Substantia nigra (tissue), 51 donors: ENCODE measurements at places on chromosomes 13 and 19.
A peak's percentile ranks its signal among the peaks of the same experiment; 100 is the strongest.

DNA sequence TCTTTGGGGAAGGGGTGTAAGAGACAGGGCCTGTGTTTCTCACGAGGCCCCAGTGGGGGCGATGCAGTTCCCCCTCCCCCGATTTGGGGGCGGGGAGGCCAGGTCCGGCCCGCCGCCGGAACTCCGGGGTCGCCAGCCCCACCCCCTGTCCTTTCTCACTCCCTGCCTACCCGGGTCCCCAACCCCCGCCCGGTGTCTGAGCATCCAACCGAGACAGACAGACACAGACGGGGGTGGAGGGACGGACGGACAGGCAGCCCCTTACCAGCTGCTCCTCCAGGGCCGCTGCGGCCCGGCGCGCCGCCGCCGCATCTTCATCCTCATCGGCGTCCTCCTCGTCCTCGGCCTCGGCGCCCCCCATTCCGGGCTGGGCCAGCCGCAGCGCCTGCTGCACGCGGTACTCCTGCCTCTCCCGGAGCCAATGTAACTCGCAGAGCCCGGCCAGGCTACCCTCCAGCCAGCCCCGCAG, 397 bp downstream of the DACT3 start:
- peak; percentile 50 for DNase-seq

GRCh38 chr19:53870485-53870844, 2.8 kb downstream of the MYADM start:
- DNase-seq, result no peak

DNA sequence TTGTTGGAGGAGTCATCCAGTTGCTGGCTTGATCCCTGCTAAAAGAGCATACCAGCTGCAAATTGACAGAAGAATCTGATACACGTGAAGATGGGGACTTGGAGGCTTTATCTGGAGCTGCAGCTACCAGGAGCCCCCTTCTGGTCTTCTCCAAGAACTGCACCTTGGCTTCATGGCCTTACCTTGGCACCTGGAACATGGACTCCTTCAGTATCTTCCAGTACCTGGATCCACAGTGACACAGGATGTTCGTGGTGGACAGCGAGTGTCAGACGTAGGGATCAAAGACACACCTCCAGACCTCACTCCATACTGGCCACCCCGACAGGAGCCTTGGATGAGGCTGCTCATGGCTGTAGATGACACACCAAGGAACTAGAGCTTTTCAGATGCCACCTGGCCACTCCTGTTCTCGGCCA, 9.9 kb upstream of the ACSBG2 start:
- no peak for DNase-seq

DNA sequence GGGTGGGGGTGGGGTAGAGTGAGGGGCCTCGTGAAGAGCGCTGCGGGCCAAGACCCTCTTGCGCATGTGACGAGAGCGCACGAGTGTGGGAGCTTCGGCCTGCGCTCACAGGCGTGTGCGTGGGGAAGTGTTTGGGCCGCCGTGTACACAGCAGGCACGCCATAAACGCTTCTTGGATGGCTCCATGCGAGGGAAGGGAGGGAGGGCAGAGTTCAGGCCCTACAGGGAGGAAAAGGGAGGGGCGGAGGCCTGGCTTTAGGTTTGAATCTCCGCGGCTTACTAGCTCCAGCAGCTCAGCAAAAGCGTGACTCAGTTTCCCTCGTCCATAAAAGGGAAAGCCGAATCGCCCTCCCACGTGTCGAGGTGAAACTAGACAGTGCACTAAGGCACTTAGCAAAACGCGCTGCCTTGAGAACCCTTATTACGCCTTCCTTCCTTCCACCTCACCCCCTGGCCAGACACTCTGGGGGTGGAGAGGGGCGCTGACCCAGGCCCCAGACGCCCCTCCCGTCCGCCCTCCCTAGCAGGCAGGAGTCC, 12.5 kb downstream of the GADD45B start:
- no peak for DNase-seq

GRCh38 chr19:46341937-46342336, 5.0 kb upstream of the PPP5C start:
- DNase-seq, result no peak

DNA sequence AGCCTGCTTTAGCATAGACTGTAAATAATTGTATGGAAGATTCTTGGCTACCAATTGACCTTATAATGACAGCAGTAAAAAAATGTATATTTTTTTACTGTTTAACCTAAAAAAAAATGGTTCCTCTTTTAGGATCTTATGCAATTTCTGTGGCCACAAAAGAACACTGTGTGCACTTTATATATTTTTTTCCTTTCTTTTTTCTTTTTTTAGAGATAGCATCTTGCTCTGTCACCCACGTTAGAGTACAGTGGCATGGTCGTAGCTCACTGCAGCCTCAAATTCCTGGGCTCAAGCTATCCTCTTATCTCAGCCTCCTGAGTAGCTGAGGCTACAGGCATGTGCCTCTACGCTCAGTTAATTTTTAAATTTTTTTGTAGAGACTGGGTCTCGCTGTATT, 6.1 kb downstream of the FLT3 start:
- no peak for DNase-seq

DNA sequence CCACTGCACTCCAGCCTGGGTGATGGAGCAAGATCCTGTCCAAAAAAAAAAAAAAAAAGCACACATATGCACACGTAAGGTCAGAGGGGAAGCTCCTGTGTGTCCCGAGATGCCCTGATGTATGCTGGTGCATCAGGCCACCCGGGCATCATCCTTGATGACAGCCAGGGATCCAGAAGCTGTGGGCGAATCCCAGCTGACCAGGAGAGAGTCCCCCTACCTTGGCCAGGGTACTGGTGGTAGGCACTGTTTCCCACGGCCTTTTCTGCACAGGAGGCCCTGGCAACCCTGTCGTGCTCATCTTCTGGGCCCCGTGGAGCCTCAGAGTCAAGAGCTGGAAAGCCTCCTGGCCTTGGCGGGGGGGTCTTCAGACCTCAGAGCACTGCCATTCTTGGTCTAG, 14.0 kb downstream of the MYDGF start:
- DNase-seq, result no peak

DNA sequence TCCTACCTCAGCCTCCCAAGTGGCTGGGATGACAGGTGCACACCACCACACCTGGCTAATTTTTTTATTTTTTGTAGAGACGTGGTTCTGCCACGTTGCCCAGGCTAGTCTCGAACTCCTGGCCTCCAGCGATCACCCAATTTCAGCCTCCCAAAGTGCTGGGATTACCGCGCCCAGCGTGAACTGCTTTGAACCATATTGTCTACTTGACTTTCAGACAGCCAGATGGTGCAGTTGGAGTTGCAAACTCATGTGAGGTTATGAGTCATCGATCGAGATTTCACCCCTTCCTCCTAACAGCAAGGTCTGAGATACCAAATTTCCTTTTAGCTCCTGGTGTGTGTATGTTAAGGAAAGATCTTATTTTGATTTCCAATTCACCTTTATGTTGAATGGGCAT, 2.7 kb downstream of the SLC27A1 start:
- DNase-seq, result no peak

DNA sequence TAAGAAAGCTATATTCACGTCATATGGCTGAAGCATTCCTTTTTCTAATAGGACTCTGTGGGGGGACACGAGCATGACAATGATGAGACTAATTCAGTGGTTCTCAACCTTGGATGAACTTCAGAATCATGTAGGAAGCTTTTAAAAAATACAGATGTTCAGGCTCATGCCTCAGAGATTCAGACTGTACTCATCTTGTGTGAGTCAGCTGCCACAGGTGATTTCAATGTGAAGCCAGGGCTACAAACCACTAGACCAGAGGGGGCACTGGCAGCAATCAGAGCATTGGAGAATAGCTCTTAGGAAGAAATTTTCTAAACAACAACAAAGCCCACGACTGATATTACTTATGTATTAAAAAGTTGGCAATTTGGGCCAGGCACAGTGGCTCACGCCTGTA, 91.7 kb downstream of the SERP2 start:
- no peak for DNase-seq

GRCh38 chr13:42284068-42284467, 12.1 kb downstream of the AKAP11 start:
- DNase-seq, result no peak

- DNase-seq, result peak; percentile 13
Observed at GRCh38 chr19:10797541-10798256, 38.3 kb downstream of the TMED1 start.

- DNase-seq, result no peak
Observed at GRCh38 chr19:16345457-16345856, 20.8 kb downstream of the KLF2 start.

DNA sequence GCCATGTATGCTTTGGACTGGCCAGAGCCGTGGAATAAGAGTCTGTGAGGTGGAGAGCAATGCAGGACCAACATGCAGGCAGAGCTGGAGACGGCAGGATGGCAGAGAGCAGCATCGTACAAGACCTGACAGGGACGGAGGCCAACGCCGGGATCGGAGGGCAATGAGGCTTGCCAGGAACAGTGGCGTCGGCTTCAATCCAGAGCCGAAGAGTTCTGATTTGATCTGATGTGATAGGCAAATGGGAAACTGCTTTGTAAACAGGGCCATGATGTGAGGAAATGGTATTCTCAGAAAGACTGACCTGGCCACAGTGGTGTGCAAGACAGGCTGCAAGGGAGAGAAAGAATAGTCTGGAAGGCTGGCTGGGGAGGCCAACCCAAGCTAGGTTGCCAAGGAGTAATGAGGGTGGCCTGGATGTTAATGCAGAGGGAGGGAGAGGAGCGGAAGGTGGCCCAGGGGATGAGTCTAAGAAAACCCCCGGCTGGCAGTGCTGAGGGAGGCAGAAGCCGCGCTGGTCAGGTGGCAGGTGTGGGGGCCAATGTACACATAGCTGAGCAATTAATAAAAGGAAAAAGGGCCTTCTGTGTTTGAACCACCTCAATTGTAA, 26.7 kb downstream of the RCBTB2 start:
- DNase-seq, result peak; percentile 18

DNA sequence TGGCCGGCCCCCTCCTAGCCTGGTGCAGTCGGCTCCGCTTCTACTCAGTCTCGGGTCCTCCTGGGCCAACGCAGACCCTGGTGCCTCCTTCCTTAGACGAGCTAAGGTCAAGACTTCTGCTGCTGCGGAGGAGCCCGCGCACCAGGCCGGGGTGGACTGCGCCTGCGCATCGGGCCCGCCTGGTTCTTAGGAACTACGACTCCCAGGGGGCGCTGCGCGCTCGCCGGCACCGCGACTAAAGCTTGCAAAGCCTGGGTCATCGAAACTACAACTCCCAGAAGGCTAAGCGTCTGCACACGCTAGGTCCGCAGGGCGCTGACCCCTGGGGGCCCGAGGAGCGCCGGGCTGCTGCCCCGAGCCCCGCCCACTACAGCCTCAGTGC, at the start of gene ZNF835:
Gene ZNF835 (minus strand): TSS at position 145 of the 382 bp plus-strand sequence. CDS start 6,559 bp downstream, outside the sequence.
- peak; percentile 84 for DNase-seq
